B cell (primary cell): ENCODE measurements at places on chromosomes 2 and 18.

DNA sequence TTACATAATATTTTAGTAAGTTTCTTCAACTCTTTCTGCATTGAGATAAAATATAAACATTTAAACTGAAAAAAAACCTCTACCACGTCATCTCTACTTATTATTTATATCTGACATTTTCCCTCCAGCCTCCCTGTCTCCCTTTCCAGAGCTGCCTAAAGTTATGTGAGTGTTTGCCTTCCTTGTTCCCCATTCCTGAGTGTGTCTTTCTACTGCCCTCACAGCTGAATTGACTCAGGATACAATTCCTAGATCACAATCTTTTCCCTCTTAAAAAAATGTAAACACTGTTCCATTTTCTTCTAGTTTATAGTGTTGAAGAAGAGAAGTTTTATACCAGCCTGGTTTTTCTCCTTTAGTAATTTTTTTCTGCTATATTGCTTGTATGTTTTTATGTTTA is 5.3 kb downstream of the TRPM8 start:
- no peak for DNase-seq

DNA sequence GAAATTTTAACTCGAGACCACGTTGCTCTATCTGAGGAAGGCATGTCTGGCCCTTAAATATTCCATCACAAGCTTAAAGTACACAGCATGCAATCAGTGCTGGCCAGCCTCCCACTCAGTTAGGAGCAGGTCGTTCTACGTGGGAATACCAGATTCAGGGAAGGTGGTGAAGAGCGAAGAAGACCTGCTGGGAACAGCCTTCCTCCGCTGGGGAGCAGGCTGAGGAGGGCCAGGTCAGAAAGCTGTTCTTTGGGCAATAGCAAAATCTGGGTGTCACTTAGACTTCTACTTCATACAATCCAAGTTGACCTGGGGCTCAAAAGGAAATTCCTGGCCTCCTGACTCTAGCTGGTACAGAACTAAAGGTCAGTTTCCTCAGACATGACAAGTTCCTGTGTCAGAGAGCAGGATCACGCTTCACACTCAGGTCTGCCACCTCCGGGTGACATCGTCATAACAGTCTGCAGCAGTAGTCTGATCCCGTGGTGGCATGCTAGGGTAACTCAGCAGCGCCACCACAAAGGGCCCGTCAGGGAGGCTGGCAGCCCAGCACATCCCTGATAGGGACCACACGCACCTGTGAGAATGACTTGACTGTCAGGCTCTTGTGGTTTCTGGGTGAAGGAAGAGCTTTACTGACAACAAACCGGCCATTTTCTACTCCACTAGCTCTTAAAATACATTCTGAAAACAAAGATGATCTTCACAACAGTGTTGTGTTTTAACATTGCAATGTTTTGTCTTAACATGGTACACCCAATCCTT is 35.2 kb upstream of the NAPG start:
- peak; percentile 90 for DNase-seq

DNA sequence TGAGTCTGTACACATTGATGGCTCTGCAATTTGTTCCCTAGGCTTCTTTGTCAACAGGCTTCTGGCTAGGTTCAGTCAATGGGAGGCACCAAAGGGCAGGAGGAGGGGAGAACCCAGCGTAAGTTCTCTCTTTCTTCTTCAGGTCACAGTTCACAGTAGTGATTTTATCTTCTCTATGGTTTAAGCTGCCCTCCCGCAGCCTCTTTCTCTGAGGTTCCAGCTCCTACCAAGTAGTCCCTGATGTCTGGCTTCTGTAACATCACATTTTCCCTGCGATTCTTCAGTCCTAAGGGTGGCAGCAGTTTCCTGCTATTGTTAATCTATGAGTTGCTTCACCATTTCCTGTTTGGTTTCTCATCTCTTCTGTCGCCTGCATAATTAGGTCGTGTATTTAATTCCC is 107.4 kb downstream of the CPO start:
- peak; percentile 59 for DNase-seq

DNA sequence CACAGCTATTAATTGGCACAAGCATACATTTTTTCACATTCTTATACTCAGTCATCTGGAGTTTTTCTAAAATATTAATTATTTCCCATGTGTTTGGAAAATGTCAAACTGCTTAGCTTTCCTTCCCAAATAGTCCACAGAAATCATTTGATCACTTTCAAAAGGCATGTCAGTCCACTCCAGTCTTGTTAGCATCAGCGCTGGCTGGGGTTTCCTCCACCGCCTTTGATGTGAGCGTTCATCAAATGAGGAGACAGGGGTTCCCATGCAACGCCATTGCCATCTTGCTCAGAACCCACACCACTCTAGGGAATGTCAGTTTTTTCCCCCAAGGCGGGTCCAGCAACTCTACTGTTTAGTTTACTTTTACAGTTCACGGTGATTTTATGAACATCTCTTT is 13.1 kb upstream of the RAX start:
- DNase-seq, result no peak

DNA sequence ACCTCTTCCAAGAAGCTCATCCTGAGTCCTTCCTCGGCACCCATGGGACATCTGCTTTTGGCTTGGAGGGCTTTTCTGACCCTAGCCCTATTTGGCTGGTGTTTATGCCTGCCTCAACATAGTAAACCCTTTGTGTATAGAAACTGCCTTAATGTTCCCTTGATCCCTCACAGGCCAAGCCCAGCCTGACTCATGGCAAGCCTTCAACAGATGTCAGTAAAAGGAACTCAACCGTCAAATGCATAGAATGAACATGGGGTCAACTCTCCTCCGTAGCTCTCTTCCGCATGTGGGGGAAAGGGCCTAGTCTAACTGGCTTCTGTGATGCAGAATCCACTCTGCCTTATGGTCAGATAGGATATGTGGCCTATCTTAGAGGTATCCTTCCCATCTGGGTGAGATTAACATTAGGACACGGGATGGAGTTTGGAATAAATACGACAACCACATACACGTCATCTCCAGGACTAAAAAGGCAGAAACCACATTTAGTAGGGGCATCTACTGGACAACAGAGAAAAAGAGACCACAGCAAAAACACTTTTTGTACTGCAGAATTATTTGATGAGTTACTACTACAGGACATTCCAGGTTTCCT is 2.5 kb upstream of the NPAS2 start:
- no peak for DNase-seq

GRCh38 chr18:13362051-13362450 is 143.5 kb downstream of the LDLRAD4 start:
- DNase-seq, result no peak

- no peak for DNase-seq
Observed at GRCh38 chr2:160507464-160507863, 13.9 kb upstream of the RBMS1 start.

- DNase-seq, result no peak
Observed at GRCh38 chr2:27093430-27094352, 7.1 kb downstream of the KHK start.

GRCh38 chr2:118738524-118739308 is 108.7 kb downstream of the EN1 start:
- no peak for DNase-seq

GRCh38 chr2:31037058-31037457 is 101.2 kb downstream of the GALNT14 start:
- no peak for DNase-seq

DNA sequence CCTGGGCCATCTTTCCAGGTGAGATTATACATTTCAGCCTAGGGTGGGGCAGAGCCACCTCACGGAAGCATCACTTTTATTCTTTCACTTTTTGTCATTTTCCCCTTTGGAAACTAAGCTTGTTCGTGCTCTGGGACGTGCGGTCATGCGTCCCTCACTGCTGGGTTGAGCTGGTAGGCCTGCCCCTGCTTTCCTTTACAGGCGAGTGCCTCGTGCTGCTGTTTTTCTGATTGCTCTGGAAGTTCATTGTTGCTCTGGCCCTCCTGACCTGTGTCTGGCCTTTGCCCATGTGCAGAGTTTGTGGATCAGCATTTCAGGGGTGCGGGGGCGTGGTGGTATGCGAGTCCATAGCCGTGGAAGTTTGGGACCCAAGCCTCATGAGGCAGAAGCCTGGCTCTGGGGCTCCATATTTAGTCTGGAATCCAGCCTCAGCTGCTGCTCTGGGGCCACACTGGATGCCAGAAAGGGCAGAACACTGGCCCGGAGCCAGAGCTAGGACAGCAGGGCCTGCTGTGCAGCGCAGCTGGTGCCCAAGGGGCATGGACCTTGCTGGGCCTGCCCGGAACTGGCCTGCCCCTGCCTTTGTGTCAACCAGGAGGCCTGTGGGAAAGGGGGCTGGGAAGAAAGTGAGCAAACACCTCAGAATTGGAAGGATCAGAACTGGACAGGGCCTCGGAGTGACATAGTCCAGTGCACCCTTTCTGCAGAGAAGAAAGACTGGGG is 51.1 kb downstream of the CTIF start:
- DNase-seq, result no peak

- peak; percentile 62 for DNase-seq
Observed at GRCh38 chr2:159879051-159879604, 81.1 kb upstream of the CD302 start.

GRCh38 chr18:23311351-23312121 is 141.6 kb upstream of the RIOK3 start:
- DNase-seq, result no peak

DNA sequence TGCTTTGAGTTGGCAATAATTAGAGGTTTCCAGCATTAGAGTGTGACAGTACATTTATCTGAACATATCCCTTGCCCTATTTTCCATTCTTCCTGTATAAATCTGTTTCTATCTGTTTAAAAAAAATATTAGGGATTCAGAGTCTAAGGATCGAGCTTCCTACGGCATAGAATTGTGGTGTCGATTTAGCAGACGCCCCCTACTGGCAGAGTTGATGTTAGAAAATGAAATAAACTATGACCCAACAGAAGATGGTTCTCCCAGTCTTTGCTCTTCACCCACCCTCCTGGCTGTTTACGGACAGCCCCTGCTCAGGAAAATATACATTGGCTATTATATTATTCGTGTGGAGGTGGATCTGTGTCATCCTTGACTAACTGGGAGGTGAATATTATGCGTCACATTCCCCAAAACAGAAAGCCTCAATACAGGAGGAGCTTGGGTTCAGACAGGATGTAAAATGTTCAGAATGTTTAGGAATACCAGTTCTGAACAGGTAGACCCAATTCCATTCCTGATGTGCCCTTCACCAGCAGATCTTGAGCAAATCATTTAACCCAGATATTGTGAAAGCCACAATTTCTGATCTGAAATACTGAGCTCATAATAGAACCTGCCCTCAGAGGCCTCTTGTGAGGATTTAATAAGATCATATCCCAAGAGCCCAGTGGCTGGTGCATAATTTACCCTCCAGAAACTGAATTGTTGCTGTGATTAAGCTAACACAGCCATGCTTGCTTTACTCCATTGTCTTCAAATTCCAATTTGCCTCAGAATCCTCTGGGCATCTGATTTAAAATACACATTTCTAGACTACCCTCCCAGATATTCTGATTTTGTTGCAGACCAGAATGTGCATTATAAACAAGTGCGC is 10.8 kb upstream of the ERMN start:
- peak; percentile 68 for DNase-seq

GRCh38 chr2:240246173-240246820 is 105.8 kb upstream of the OTOS start:
- no peak for DNase-seq

DNA sequence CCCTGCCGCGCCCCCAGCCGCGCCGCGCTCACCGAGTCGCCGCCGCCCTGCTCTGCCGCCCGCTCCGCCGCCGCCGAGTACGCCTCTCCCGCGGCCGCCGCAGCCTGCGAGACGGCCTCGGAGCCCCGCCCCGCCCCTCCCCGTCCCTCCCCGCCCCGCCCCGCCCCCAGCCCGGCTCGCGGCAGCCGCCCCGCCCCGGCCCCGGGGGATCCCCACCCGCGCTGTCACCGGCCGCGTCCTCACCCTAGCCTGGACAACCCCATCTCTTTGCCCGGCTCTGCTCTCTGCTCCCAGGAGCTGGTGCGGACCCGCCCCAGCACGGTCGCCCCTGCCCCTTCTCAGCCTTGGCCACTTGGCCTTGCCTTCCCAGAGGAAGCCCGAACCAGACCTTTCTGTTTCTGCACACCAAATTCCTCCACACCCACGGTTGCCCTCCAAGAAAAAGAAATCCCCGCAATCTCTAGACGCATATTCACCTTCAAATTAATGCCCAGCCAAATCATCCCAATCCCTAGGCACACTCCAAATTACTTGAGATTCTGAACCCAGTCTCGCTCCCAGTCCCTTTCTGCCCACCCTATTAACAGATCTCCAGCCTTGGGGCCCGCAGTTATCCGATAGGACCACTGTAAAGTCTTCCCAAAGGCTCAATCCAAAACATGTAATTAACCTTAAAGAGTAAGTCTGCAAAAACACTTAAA is at the start of gene CYRIA:
Gene CYRIA, minus strand, starts transcription at position 87 of the 701 bp plus-strand sequence. CDS start 77,715 bp downstream, outside the sequence.
- DNase-seq, result peak; percentile 82

- peak; percentile 40 for DNase-seq
Observed at GRCh38 chr2:189412330-189412953, 28.8 kb upstream of the WDR75 start.

- no peak for DNase-seq
Observed at GRCh38 chr2:133240491-133241223, 327.6 kb downstream of the NCKAP5 start.

DNA sequence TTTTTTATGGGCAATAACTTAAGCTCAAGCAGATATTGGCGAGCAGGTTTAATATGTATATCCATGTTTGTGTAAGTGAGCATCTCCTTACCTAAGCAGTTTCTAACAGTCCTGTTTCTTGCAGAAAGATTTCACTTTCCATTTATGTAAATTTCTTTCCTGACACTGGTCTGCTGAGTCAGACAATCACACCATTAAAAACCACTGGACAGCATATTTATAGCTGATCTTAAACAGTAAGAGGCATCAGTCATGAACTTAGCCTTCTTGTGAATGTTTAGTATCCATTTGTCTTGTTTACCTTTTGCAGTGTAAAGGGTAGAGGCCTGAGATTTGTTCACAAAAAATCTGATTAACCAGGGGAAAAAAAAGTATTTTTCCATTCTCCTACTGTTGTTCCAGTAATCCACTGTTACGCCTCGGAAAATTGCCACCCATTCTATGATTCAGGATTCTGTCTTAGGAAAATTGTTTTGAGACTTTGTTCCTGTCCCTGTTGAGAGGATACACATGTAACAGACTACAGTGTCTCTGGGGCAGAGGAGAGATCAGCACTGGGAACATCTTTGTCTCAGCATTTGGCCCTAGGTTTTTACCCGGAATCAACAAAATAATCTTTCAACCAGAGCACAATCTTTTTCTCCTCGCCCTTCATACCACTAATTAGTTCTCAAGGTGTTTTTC is 521.0 kb upstream of the NRP2 start:
- DNase-seq, result no peak

DNA sequence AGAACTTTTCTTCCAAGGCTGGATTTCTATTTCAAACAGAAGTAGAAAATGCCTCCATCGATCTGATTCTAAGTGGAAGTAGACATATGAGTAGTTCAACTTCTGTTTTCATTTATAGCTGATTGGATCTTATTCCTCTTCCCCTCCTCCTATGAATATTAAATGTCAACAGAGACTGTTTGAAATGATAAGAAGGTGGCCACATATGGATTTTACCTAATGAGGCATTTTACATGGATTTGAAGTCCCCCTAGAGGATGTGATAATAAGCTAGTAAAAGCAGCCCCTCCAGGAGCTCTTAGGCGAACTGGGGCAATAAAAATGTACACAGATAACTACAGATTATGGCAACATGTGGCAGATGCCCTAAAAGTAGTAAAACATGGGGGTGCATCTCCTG is 71.0 kb downstream of the UPP2 start:
- DNase-seq, result no peak
